ENCODE measurements at places on chromosomes 7 and 10.

DNA sequence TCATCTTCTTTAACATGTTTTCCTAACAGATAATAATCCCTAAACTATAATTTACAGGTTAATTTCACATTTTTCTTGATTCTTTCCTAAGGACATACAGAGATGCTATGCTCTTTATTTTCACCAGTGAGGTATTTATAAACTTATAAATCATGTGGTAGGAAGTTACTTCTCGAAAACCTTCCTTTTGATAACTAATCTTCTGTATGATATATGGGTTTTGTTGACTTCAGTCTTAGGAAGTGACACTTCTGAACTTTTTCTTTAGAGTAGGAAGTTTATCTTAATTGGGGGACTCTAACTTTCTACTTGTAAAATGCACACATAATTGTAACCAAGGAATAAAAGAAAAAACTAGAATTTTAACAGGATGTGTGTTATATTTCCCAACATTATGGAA is 9.8 kb upstream of the PNPLA8 start:
- no peak for DNase-seq

DNA sequence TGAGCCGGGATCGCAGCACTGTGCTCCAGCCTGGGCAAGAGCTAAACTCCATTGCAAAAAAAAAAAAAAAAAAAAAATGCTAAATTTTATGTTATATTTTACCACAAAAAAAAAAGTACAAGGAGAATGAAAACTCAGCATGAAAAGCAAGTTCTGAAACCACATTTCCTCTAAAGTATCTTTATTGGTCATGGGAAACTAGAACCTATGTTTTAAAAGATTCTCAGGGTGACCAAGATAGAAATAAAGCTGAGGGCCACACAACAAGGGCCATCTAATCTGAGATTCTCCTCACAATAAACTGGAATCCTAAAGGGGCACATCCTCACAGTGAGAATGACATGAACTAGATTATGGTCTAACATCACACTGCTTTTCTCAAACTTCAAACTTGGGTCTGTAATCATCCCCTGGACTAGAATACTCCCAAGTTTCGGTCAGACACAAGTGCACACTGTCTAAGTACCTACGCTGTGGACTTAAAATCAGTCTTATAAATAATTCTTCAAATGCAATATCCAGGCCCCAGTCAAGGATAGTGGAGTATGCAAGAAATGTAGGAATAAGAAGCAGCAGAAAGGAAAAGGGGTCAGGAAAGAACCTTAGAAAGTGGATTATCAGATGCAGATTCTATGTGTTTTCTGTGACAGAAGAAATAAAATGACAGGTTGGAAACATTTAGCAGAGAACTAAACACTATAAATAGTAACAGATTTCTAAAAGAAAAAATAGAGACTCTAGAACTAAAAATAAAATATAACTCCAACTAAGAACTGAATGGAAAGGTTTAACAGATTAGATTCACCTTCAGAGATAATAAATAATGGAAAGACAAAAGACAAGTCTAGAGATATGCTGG is 49.9 kb downstream of the COA1 start:
- DNase-seq, result no peak

GRCh38 chr7:15225981-15226380 is 323.4 kb upstream of the DGKB start:
- no peak for DNase-seq

DNA sequence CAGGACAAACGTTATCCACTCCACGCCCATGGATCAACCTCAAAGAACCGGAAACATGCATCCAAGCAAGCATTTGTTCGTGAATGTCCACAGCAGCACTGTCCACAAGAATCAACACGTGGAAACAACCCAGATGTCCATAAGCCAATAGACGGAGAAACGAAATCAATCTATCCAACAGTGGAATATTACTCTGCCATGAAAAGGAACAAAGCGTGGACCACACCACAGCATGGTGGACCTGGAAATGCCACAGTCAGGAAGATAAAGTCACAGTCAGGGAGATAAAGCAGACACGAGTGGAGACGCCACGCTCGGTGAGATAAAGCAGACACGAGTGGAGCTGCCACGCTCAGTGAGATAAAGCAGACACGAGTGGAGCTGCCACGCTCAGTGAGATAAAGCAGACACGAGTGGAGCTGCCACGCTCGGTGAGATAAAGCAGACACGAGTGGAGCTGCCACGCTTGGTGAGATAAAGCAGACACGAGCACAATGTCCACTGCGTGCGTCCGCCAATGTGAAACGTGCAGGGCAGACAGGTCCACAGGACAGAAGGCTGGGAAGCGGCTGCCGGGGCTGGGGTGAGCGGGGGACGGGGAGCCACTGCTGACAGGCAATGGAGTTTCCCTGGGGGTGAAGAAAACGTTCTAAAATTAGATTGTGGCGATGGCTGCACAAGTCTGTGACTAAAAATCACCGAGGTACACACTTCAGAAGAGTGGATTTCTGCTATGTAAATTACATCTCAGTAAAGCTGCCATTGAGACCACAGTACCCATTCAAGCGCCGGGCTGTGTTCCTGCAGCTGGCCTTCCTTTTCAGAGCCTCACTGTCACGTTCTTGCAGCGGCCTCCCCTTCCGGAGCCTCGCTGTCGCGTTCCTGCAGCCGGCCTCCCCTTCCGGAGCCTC is 10.6 kb downstream of the GPER1 start:
- no peak for DNase-seq

DNA sequence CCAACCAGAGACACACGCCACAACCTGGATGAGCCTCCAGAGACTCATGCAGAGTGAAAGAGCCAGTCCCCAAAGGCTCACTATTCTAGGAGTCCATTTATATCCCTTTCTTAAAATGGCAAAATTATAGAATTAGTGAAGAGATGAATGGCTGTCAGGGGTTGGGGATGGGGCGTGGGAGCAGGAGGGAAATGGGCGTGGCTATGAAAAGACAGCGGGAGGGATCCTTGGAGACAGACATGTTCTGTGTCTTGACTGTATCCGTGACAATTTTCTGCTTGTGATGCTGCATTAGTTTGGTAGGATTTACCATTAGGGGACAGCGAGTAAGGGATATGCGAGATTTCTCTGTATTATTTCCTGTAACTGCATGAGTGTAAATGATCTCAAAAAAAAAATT is 33.0 kb downstream of the FAM53B start:
- DNase-seq, result no peak

DNA sequence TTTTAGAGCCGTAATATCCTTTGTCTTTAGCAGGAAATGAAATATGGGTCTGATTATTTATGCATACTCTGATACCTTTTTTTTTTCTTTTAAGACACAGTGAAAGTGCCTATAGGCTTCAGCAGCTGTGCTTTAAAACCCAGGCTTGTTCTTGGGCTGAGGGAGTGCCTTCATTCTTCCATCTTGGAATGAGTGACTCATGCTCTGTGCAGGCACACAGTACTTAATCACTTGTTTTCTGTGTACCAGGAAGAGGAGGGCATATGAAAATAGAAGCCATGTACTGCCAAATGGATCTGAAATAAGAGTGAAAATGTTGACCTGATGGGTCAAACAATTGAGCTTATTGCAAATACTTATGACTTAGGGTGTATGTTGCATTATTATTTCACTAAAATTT is 12.0 kb downstream of the INPP5F start:
- DNase-seq, result no peak
